ENCODE measurements at places on chromosomes 4 and X.

- no peak for DNase-seq
These were observed 24.1 kb downstream of the OPHN1 start for GRCh38 chrX:68409194-68409593.

- no peak for DNase-seq
These were observed 117.7 kb upstream of the TMEM150C start for GRCh38 chr4:82679531-82679930.

DNA sequence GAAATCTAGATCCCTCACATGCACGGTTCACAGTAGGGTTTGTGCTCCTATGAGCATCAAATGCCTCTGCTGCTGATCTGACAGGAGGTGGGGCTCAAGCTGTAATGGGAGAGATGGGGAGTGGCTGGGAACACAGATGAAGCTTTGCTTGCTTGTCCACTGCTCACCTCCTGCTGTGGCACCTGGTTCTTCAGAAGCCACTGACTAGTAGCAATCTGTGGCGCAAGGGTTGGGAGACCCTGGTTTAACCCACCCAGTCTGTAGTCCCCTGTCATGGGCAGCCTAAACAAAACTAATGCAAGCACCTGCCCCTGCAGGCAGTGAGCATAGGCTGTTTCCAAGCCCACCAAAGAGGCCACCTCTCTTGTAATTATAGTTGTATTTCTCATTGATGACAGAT lies 116.6 kb downstream of the SHOX start:
- DNase-seq: no peak

- no peak for DNase-seq
These were observed 29.2 kb downstream of the CNGA2 start for GRCh38 chrX:151763711-151764110.

DNA sequence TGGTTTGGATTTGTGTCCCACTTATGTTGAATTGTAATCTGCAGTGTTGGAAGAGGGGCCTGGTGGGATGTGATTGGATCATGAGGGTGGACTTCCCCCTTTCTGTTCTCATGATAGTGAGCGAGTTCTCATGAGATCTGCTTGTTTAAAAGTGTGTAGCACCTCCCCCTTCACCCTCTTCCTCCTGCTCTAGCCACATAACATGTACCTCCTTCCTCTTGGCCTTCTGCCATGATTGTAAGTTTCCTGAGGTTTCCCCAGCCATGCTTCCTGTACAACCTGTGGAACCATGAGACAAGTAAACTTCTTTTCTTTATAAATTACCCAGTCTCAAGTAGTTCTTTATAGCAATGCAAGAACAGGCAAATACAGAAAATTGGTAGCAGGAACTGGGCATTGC lies 138.7 kb downstream of the INPP4B start:
- no peak for DNase-seq

DNA sequence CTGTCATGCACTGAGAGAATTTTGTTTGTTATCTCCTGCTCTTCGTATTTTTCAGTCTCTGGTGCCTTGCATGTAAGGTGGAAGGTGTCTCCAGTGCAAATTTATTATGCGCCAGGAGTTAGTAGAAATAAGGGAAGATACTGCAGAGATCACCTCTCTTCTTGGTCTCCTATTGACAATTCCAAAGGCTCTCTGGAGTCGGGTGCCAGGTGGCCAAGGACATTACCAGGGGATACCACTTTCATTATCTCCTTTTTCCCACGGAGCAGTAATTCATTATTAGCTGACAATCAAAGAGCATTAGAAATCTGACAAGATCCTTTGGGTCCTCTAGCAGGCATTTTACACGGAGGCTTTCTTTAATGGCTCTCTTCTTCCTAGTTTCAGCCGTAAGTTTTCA lies 26.0 kb downstream of the ADD1 start:
- no peak for DNase-seq

DNA sequence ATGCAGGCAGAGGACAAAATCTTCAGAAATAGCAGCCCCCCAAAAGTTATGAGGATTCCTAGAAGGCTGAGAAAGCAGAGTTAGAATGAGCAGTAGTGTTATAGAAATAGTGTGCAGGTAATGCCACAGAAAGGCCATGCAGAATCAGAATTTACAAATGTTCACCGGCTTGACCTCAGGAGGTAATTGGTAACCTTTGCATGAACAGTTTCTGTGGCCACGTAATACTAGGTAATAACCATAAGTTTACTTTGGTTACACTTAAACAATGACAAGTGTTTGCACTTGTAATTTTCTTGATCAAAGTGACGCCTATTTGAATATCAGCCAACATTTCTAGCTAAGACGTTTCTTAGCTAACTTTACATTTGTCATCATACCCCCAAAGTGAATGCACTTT lies 393.6 kb downstream of the GPAT3 start:
- DNase-seq: no peak

- no peak for DNase-seq
These were observed 166.8 kb upstream of the MAMLD1 start for GRCh38 chrX:150196285-150196684.

DNA sequence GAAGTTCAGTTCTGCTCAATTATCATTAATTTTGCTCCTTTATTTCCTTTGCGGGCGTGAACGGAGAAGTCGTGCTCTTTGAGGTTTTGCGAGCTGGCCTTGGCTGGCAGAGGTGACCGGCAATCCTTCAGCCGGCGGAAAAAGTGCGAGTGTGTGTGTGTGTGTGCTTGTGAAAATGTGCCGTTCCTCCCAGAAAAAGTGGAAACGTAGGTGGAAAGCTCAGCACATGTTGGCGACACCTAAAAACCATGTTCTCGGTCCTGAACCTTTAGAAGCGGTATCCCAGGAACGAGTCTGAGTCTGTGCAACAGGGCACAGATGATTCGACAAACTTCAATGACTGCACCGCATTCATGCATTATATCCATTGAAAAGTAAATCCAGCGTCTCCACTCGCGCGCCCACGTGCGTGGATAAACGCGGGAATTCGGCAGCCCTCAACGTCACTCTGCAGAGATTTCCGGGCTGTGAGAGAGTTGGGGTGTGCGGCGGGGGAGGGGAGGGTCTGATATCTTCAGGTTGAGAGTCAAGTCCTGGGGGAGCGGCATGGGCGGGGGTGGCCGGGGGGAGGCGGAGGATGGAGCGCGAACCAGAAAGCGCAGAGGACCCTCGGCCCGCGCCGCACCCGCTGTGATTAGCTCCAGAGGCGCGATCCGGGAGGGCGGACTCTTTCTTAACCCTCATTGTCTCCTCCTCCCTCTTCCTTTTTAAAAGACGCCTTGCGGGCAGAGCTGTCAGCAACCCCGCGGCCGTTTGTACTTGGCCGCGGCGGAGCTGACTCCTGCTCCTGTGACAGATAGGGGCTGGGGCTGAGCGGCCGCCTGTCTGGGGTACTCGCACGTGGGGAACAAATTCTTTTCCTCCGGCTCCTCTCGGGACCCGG lies at the start of gene SHISA3:
TSS of gene SHISA3 (plus strand) at position 737 of the 883 bp plus-strand sequence. CDS start 569 bp downstream, outside the sequence.
- no peak for DNase-seq

GRCh38 chr4:8274765-8275547 lies 5.4 kb downstream of the HTRA3 start:
- no peak for DNase-seq

GRCh38 chr4:56657818-56658217 lies 23.3 kb downstream of the HOPX start:
- DNase-seq: no peak

- DNase-seq: no peak
These were observed 464.9 kb upstream of the AMOT start for GRCh38 chrX:113305496-113305895.

- no peak for DNase-seq
These were observed 319.5 kb upstream of the AGA start for GRCh38 chr4:177761692-177762091.

GRCh38 chrX:153517423-153517822 lies at the start of gene ATP2B3:
Gene ATP2B3, plus strand, starts transcription at chrX:153517642. Its CDS starts 18,606 bp downstream, at chrX:153536248.
- no peak for DNase-seq

DNA sequence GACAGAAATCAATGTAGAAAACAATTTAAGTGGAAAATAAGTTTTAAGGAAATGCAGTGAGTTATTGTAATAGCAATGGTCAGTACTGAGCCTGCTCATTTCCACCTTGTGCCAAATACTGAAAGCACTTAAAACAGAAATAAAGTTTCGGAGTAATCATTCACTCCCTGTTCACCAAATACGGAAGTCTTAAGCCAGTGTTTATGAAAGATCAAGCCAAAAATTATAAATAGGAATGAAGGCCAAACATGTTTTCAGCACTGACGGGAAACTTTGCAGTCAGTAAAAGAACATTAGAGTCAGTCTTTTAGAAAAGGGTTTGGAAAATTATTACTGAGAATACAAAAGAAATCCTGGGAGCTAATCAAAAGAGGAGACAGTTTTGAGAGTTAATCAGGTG lies 178.6 kb downstream of the DMD start:
- DNase-seq: no peak

DNA sequence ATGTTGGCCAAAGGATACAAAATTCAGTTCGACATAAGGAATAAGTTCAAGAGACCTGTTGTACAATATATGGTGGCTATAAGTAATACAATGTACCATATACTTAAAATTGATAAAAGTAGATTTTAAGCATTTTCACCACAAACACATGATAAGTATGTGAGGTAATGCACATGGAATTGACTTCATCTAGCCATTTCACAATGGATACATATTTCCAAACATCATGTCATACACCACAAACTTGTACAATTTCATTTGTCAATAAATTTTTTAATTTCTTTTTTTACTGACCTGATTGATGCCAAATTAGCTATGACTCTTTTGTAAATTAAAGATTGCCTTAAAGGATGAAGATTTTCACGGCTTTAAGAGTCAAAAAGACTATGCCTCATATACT lies 103.1 kb upstream of the VCX2 start:
- no peak for DNase-seq

GRCh38 chr4:80615099-80615498 lies 279.6 kb downstream of the CFAP299 start:
- DNase-seq: no peak

DNA sequence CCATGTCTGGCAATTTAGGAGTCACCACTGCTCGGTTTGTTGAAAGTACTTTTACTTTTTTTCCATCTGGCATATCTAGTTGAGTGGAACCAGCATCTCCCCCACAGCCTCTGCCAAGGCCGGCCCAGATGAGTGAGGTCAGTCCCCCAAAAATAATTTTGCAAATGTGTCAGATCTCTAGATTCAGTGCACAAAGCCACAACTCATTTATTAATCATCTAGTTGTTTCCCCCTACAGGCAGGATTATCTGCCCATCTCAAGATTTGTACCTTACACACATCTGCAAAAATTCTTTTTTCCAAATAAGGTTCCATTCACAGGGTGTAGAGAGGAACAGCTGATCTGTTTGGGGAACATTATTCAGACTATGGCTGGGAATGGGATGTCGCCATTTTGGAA lies 174.0 kb upstream of the MXRA5 start:
- DNase-seq: no peak

DNA sequence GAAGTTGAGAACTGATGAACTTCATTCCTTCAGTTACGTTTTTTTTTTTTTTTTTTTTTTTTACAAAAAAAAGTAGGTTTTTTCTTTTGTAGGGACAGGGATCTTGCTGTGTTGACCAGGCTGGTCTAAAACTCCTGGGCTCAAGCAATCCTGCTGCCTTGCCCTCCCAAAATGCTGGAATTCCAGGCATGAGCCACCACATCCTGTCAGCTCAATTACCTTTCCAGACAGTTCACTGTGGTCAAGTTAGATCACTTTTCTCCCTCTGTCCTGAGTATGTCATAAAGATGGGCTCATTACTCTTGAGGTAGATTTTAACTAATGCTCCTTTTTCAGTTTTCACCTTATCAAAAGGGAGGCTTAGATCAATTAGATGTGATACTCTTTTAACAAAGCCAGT lies 10.8 kb upstream of the NR3C2 start:
- no peak for DNase-seq

- no peak for DNase-seq
These were observed 133.0 kb upstream of the NALF2 start for GRCh38 chrX:69371159-69371558.

DNA sequence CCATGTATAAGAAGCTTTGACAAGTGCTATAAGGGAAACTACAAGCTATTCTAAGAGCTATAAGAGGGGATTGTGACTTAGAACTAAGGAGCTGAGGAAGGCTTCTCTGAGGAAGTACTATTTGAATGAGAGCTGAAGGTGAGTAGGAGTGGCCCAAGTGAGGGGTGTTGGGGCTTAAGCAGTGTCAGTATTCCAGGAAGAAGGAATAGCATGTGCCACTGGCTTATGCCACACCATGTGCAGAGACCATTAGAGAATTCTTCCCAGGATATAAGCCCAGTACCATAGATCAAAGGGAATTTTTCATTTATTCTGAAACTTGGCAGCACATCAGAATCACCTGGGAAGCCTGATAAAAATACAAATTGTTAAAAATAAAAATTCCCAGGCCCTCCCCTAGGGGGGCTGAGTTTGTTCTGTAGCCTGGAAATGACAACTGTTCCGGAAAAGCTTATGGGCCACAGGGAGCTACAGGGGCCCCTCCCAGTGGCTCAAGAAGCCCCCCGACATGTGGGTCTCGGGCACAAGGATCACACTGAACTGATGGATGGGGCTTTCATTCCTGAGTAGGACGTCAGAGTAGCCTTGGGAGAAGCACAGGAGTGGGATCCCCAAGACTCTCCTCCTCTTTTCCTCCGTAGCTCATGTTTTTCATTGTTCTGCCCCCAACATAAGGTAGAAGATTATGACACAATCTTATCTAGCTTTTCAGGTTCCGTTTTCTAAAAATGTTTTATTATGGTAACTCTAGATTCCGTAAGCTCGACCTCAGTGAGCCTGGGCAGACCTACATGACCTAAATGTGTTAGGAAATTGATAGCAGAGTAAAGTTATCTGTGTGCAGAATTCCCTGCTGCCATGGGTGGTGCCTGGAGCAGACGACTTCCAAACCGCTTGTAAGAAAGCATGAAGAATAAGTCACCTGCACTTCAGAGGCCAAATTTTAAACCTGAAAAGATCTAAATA lies 119.3 kb downstream of the AFF1 start:
- no peak for DNase-seq

GRCh38 chr4:182711211-182711610 lies 206.0 kb downstream of the DCTD start:
- no peak for DNase-seq

DNA sequence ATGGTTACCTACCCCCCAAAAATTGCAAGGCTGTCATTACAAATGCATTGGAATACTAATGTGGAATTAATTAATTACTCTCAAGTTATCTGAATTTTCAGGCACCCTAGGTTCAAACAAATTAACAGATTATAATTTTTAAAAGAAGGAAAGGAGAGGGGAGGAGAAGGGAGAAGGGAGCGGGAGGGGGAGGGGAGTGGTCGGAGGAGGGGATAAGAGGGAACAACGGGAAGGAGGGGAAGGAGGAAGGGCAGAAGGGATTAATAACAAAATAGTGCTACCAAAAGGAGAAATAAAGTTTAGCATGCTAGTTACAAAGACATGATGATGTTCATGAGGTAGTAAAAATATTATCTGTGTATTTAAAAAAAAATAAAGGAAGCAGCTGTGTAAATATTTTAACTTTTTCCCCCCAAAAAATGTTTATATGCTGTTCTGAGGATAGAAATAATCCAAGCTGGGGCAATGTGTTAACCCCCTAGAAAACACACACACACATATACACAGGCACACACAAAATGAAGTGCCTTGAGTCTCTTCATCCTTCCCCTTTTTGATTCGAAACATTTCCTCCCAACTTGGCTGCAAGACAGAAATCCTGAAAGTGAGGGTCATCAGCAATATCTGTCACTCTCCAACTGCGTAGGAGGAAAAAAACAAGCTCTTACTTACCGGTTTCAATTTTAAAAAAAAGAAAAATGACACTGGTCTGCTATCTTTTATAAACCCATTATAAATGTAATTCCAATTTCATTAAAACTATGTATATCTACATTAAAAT lies 58.8 kb downstream of the PPP3CA start:
- DNase-seq: no peak

- no peak for DNase-seq
These were observed 29.1 kb downstream of the MAGED1 start for GRCh38 chrX:51922561-51922960.
